Neural progenitor cell (in vitro differentiated cells): ENCODE measurements at places on chromosomes 4 and X. TPM values are rescaled to one million over a fixed set of nuclear protein-coding genes. Genes with fewer than 3 reads are reported as not detected.
A peak's percentile ranks its signal among the peaks of the same experiment; 100 is the strongest.

The GPR82 gene
- not detected in 2 replicates for total RNA-seq

DNA sequence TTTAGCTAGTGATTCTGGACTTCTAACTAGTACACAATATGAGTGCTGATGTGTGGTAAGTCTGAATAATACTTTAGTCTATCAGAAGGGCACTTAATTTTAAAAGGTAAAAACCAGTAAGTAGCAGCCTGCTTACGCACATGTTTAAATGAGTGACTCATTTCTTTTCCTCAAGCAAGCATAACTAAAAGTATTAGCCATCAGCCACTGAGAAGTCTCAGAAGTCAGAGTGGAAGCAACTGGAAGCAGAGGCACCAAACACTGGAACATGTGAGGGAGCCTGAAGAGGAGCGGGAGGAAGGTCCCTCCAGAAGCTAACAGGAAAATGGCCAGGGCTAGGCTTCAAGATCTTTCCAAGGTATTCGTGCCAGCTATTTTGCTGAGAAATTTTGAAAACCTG, 257.7 kb downstream of the RAPGEF2 start:
- no peak for DNase-seq

The COQ2 gene
- 23.7 and 32.7 TPM in 2 replicates for total RNA-seq

GRCh38 chr4:169225058-169225751, 45.6 kb downstream of the SH3RF1 start:
- DNase-seq = no peak

The TEX11 gene
- 0.03 TPM in 1 of 2 replicates, not detected in the other for total RNA-seq

The ARHGAP6 gene
- 1.1 and 1.2 TPM in 2 replicates for total RNA-seq

The DGKK gene
- 0.19 and 0.21 TPM in 2 replicates for total RNA-seq

- DNase-seq = no peak
These were observed 434.3 kb downstream of the PDGFC start for GRCh38 chr4:156537286-156537685.

The CCDC160 gene
- total RNA-seq = 18.4 and 21.6 TPM in 2 replicates

- DNase-seq = no peak
These were observed 23.9 kb downstream of the SLC39A8 start for GRCh38 chr4:102321260-102321995.

GRCh38 chr4:4430492-4431195, 43.7 kb downstream of the NSG1 start:
- peak; percentile 79 for DNase-seq

DNA sequence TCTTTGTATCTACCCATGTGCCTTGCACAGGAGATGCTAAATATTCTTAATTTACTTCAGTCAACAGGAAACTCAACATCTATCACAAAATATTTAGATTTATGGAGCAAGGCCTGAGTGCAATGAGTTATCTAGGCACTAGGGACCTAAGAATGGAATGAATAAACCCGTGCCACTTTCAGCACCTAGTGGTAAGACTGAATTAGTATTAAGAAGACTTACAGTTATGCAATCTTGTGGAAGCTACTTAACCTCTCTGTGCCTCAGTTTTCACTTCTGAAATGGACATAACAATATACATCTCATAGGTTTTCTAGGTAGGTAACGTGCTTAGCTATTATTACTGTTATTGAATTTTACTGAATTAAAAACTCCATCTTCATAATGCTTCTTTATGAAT, 144.6 kb upstream of the MAP3K15 start:
- no peak for DNase-seq

GRCh38 chr4:53490965-53491622, 100.2 kb downstream of the LNX1 start:
- DNase-seq = peak; percentile 49

The FHDC1 gene
- total RNA-seq = 3.0 and 4.8 TPM in 2 replicates

The IGFBP7 gene
- 0.86 and 1.5 TPM in 2 replicates for total RNA-seq

DNA sequence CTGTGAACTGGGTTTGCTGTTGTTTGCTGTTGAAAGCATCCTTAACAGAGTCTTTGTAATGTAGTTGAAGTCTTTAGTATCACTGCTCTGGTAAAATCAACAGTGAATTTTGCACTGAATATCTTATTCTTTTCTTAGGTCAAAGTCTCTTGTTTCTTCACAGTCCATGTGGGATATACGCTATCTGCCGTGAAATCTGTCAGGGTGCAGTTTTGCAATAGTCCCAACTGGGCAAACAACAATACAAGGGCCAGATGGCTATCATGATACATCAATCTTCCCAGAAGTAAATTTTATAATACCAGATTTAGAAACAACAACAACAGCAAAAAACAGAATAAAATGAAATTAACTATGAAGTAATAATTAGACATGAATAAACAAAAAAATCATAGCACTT, 123.5 kb downstream of the PPARGC1A start:
- no peak for DNase-seq

- peak; percentile 45 for DNase-seq
These were observed 89.8 kb downstream of the UCHL1 start for GRCh38 chr4:41346306-41347061.

The PRRG1 gene
- total RNA-seq = 6.9 and 8.7 TPM in 2 replicates

DNA sequence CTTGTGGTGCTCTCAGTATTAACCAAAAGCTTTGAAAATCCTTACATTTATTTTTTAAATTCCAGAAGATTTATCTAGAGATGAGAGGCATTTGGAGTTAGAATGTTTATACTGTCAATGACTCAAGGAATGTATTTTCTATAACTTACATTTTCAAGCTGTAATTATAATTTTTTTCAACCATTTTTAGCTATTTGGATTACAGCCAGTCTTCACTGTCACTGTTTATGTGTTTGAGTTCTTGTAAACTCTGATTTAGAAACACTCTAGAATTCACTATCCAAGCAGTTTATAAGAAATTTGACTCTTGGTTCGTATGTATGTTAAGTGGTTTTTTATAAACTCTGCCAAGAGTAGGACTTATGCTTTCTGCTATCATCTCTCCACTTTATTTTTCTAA, 36.7 kb upstream of the GUCY1A1 start:
- no peak for DNase-seq

DNA sequence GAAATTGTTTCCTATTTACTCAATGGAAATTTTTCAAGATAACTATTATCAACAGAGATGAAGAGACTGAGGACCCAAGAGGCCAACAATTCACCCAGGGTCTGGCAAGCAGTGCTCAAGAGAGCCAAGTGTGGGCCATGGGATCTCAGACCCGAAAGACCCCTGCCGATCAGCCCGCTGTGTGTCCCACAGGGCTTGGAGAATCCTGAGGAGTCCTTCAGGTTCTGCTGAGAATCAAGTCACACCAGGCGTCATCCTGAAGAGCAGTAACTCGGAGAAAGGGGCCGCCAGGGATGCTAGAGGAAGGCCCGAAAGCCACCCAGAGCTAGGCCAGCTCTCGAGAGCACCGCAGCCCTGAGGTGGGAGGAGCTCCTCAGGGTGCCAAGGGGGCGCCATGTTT, 48.7 kb downstream of the FGFRL1 start:
- no peak for DNase-seq

The FAAH2 gene
- 8.5 and 24.6 TPM in 2 replicates for total RNA-seq
